ENCODE measurements at places on chromosomes 3 and 15.

GRCh38 chr3:42096796-42097565 lies 5.8 kb downstream of the TRAK1 start:
- DNase-seq: no peak

GRCh38 chr15:100049936-100050876 lies 291.6 kb downstream of the ADAMTS17 start:
- no peak for DNase-seq

DNA sequence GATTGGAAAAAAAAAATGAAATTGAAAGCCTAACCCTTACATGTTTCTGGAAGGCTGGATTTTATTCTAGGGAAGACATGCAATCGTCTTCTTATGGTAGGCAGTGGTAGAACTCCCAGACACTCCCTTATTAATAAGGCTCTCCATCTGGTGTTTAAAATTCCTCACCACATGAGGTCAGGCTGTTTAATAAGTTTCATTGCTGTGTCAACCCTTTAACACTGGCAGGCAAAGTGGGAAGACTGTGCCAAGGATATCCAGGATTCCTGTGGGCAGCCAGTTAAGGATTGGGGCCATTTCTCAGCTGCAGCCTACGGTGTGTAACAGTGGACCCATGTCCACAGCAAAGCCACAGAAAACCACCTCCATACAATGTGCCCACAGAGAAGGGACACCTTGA lies 225.5 kb upstream of the CHRM5 start:
- DNase-seq: no peak

DNA sequence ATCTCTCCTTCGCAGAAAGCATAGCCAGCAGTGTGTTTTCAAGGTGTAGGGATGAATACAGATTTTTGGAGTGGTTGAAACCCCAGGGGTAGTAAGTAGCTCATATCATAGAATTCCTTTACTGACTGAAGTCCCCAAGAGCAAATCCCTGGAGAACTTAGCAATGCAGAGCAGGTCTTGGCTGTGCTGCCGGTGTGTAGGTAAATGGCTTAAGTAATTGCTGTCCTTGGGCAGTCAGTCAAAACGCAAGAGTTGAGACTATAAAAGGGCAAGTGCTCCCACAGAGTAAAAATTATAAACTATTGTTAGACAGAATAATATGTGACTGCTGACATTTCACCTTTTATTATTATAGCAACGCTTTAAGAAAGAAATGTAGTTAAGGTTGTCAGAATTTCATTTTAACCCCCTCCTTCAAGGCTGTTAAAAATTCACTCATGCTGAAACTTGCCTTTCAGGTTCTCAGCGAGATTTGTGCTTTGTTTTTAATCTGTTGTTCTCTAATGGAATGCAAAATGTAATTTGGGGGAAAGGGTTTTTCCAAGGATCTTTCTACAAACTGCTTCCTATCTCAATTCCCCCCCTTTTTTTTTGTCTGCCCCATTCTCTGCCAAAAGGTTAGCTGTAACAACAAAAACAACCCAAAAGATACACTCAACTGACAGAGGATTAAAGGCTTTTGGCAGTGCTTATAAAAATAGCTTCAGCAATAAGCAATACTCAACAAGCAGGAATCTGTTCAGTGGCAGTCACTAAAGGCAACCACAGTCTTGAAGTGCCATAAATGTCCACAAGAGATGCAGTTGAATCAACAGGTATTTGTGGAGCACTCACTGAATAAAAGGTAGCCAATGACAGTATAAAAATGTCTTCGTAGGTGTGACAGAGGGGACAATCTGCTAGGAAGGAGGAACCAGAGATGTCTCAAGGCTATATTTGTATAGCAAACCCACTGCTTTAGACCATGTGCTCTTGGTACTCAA lies 105.3 kb downstream of the THRB start:
- no peak for DNase-seq

DNA sequence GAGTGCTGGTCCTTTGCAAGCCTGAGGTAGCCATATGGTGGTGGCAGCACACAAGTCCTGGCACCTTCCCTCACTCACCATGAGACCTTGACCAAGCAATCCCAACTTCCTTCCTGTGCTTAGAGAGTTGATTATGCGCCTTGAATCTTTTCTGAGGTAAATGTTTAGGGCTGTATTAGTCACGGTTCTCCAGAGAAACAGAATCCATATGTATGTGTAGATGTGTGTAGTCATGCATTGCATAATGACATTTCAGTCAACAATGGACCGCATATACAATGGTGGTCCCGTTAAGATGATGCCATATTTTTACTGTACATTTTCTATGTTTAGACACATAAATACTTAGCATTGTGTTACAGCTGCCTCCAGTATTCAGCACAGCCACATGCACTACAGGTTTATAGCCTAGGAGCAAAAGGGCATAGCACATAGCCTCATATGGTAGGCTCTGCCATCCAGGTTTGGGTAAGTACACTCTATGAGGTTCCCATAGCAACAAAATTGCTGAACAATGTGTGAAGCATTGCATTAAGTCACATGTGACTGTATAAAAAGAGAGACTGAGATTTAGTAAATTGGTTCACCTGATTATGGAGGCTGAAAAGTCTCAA lies 20.2 kb upstream of the NUP210 start:
- DNase-seq: no peak

- DNase-seq: no peak
These were observed 279.3 kb upstream of the LRRFIP2 start for GRCh38 chr3:37453393-37454389.

- DNase-seq: no peak
These were observed 73.3 kb downstream of the MRPL46 start for GRCh38 chr15:88393719-88394519.

DNA sequence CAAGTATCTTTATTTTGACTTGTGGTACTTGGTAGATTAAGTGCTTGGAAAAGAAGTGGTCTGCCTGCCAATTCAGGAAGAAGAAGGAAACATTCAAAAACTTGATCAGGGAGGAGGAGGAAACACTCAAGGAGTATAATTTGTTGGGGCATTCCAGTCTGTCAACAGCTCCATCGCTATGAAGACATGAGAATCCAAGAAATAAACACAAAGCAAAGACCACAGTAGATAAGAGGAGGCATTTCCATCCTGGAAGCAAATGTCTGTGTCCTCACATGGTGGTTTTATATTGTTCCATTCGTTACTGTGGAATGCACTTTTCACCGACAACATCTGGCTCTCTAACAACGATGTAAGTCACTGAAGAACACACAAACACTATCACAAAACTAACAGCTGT lies 176.1 kb upstream of the FRMD4B start:
- DNase-seq: no peak

GRCh38 chr3:140189976-140190375 lies 255.0 kb downstream of the CLSTN2 start:
- DNase-seq: no peak

DNA sequence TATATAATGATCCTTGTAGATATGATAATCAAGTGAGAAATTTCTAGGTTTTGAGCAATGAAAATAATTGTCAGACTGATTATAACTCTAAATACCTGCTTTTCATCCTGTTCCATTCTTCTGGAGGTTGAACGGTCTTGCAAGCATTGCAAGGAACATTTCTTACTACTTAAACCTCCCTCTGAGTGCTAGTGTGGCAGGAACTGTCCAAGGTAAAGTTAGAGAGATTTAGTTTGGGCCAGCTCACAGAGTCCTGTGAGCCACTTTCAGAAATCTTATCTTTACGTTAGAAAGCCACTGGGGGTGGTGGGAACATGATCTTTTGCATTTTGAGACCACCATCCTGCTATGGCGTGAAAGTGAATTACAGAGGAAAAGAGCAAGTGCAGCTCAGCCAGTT lies 121.1 kb upstream of the NPHP3 start:
- DNase-seq: no peak

- no peak for DNase-seq
These were observed 96.1 kb upstream of the PLSCR5 start for GRCh38 chr3:146701246-146701645.

GRCh38 chr3:6088433-6088832 lies 772.5 kb upstream of the GRM7 start:
- DNase-seq: no peak

DNA sequence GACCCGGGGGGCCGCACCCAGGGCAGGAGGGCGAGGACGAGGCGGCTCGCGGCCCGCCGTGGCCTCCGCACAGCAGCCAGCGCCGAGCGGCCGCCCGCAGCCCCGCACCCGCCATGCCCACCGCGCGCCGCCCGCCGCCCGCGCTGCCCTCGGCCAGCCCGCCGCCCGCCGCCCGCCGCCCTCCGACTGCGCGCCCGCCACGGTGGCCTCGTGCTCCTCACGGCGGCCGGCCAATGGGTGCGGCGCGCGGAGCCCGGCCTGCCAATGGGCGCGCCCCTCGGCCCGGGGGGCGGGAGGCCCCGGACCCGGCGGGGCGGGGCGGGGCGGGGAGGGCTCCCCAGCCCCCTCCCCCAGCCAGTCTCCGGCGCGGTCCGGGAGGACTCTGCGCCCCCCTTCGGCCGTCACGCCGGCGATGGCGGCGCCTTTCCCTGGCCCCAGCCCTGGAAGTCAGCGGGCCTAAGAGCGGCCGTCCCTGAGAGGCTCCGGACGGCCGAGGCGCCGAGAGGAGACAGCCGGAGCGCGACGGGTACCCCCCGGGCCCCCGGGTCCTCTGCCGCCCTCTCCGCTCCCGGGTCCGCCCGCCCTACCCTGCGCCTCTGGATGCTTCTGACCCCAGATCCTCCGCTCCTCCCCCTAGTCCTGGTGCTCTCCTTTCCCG lies at the start of gene NT5DC2:
Gene NT5DC2, minus strand, starts transcription at position 235 of the 658 bp plus-strand sequence. Its CDS starts 120 bp downstream, at position 115.
- no peak for DNase-seq

GRCh38 chr3:67048715-67049074 lies 50.6 kb downstream of the KBTBD8 start:
- DNase-seq: no peak

DNA sequence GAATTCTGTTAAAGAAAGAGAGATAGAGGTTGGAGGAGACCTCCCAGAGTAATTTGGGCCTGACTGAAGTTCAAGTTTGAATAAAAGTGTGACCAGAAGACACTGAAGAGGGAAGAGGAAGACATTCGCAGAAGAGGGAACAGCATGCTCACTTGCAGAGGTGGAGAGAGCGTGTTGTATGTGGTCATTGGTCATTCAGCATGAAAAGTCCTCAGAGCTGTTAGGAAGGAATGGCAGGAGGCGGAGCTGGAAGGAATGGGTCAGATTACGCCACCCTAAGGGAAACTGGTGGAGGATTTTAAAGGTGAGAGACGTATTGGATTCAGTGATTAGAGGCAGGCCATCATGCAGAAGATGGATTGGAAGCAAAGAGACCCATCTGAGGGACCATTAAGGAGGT lies 41.6 kb downstream of the IQCH start:
- no peak for DNase-seq
